ENCODE measurements at places on chromosomes 3 and 15.

DNA sequence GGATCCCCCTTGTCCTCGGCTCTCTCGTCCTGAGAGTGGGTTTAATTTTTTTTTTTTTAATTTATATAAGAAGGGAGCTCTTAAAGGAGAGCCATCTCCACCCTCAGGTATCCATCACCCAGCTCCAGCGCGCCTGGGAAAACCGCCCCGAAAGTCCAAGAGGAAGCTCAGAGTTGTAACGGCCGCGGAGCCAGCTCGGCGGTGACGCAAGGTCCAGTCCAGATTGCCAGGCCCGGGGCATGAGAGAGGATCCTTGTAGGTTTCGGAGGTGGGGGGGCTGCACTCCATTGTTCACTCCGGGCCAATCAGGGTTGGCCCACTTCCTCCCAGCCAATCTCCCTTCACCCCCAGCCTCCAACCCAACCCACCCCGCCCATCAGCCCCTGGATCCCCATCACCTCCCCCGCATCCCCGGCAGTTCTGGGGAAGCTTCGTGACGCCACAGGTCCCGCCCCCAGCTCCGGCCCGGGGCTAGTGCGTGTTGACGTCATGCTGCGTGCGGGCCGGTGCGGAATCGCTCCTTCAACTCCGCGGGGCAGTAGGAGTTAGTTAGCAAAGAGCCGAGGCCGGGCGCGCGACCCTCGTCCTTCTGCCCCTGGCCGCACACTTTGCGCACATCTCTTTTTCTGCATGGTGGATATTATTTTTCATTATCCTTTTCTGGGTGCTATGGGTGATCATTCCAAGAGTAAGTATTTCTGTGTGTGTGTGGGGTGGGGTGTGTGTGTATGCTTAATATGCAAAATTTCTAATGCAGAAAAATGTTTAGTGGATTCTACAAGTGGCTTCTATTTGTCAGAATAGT is at the start of gene ISL2:
Gene ISL2 (plus strand): TSS at position 520 of the 805 bp plus-strand sequence. CDS start 111 bp downstream, at position 631.
- DNase-seq, result peak; percentile 50

GRCh38 chr3:196186651-196187573 is 24.3 kb downstream of the ZDHHC19 start:
- DNase-seq, result no peak

- DNase-seq, result no peak
Measured at GRCh38 chr3:71958533-71958932, 173.6 kb upstream of the PROK2 start.

- no peak for DNase-seq
Measured at GRCh38 chr3:23607184-23607847, 198.4 kb upstream of the UBE2E1 start.

- DNase-seq, result no peak
Measured at GRCh38 chr3:10108091-10108490, at the start of gene FANCD2OS. FANCD2OS (minus strand) TSS chr3:10108255; CDS start chr3:10104774, 3,481 bp downstream.

- no peak for DNase-seq
Measured at GRCh38 chr3:27326202-27326601, 43.0 kb downstream of the NEK10 start.
